H4 (cell line): ENCODE measurements at places on chromosomes 16 and 17. TPM values are rescaled to one million over a fixed set of nuclear protein-coding genes. Genes with fewer than 3 reads are reported as not detected.

Gene NGFR
- total RNA-seq, result 0.37 TPM in 2 replicates

Gene ATP2A3
- 0.04 TPM in 1 of 2 replicates, not detected in the other for total RNA-seq

Gene HOXB13
- total RNA-seq, result 3.3 and 3.8 TPM in 2 replicates

Gene TMED6
- not detected in 2 replicates for total RNA-seq

Gene OTOP3
- not detected in 2 replicates for total RNA-seq

Gene BRIP1
- total RNA-seq, result 11.3 and 14.6 TPM in 2 replicates

Gene ODAD4
- total RNA-seq, result 1.2 and 1.4 TPM in 2 replicates

Gene GSDMA
- not detected in 2 replicates for total RNA-seq

Gene NATD1
- 0.21 and 0.81 TPM in 2 replicates for total RNA-seq

GRCh38 chr17:68197091-68197996 is 50.5 kb upstream of the AMZ2 start:
- DNase-seq, result no peak

GRCh38 chr16:57810197-57811031 is 8.1 kb upstream of the KIFC3 start:
- DNase-seq, result peak; percentile 98

DNA sequence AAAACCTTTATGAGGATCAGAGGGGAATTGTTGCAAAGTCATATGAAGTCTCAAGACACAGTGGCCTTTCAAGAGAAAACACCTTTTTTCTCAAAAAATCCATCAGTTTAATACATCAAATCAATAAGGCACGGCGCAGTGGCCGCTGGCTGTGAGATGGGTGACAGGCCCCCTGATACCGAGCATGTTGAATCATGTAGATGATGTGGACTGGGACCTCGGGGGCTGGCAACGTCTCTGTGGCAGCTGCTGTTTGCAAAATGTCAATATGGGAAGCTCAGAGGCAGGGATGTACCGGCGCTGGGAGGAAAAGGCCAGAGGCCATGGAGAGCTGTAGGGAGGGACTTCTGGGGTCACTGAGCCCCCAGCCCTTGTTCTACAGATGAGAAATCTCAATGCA is 169.1 kb downstream of the GSG1L start:
- no peak for DNase-seq

GRCh38 chr17:56809106-56809819 is 24.5 kb downstream of the C17orf67 start:
- DNase-seq, result no peak

- DNase-seq, result no peak
Observed at GRCh38 chr16:55479430-55480140, 587 bp downstream of the MMP2 start.

DNA sequence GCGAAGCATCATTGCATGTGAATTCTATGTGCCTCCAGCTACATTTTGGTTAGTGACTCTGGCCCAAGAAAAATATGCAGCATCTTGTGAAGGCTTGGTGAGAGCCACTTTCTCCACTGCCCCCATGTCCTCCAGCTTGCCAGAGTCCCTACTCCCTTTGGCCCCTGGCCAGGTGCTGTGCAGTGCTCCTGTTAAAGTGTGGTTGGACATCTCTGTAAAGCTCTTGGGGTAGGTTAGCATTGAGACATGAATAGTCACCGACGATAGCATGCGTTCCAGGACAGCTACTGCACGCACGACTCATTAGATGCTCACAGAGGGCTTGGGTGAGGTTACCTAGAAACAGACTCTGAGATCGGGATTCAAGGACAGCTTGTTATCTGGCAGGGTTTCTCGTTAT is 48.6 kb downstream of the FOXL1 start:
- no peak for DNase-seq

GRCh38 chr16:56346131-56346890 is 79.0 kb downstream of the AMFR start:
- DNase-seq, result no peak

DNA sequence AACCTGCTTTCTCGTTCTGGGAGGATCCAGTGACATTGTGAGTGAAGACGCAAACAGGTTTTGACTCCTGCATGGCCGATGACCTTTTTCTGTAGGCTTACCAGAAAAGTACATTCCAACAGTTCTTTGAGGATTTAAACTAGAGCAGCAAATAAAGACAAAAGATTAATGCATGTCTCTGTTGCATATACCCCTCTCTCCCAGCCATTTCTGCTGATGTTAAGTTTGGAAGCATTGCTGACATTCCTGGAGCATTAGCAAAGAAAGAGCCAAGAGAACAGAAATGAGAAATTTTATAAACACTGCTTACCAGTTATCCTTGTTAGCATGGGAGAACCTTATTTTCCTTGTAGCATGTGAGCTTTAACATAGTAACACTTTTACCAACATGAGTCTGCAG is 49.3 kb downstream of the SIAH1 start:
- no peak for DNase-seq

- DNase-seq, result no peak
Observed at GRCh38 chr16:14955546-14956231, 18.4 kb downstream of the NPIPA1 start.

DNA sequence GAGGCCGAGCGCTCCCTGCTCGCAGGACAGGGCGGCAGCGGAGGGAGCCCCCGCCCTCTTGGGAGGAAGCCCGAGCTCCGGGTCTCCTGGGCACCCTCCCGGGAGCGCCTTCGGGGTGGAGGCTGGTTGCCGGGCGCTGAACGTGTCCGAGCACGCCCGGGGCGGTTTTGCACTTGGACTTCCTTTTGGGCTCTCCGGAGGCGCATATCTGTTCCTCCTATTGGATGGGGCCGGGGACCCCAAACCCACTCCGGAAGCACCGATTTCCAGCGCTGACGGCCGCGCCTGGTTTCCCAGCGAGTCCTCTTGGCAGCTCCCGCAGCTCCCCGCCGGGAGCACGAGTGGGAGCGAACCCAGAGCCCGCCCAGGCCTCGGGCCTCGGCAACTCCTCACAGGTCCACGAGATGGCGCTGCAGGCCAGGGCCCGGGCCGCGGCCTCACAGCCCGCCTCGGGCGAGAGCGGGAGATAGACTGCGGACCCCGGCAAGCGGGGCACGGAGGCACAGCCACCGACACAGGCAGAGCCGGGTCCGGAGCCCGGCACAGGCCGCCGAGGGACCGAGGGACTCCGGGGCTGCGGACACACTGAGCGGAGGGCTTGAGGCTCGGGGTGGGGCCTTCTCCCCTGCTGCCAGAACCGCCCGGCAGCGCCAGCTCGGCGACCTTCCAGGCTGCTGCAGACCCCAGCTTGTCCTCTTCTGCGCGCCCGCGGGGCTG is 12.7 kb downstream of the TBX2 start:
- no peak for DNase-seq

DNA sequence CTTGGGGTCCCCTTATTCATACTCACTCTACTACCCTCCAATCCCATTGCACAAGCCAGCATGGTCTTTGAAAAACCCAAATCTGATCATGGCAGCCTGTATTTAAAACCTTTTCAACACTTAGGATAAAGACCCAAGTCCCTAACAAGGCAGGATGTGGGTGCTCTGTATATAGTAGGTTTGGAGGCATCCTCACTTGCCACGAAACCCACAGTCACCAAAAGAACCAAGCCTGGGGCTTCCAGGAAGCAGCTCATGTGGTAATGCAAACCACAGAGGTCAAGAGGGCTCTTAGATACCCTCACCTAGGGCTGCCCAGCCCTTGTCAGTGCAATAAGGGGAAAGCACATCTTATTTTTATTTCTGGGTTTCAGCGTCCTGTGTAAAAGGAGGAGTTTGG is 218.6 kb upstream of the ASIC2 start:
- DNase-seq, result no peak

DNA sequence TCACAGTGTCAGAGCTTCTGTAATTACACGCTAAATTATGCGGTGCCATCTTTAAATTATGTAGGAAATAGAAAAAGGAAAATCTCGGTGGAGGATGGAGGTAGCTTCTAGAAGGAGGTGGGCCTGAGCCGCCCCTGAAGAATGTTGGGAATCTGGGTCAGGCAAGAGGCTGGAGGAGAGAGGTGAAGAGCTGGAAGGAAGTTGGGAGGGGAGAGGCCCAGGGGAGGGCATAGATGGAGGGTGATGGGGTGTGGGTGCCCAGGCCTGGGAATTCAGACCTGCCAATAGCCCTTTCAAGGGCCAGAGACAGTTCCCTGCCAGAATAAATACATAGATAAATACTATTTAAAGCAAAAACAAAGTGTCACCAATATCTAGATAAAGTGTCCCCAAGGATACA is 415.0 kb upstream of the HSBP1 start:
- no peak for DNase-seq

DNA sequence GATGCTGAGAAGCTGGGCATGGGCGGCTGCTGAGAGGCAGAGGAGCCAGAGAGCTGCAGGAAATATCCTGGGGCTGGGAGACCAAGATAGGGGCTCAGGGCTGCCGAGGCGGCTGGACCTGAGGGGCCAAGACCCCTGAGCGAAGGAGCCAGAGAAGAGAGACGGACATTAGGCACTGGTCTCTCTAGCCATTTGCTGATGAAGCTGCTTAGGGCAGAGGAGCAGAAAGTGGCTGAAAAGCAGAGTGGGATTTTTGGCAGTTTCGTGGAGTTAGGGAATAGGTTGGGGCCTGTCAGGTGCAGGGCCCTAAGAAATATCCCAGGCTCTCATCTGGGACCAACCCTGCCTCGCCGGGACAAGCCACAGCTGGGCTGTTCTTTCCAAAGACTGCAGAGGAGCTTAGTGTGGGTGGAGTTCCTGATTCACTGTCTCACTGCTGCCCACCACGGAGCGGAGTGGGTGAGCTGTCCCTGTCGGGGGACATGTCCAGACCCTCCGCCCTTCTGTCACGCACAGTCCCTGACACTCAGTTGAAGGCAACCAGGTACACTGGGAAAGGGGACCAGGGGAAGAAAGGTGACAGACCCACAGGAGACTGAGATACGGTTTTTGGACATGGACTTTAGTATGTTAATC is 11.3 kb upstream of the DNASE1 start:
- no peak for DNase-seq

- peak; percentile 70 for DNase-seq
Observed at GRCh38 chr17:17063546-17064122, 21.4 kb downstream of the MPRIP start.

DNA sequence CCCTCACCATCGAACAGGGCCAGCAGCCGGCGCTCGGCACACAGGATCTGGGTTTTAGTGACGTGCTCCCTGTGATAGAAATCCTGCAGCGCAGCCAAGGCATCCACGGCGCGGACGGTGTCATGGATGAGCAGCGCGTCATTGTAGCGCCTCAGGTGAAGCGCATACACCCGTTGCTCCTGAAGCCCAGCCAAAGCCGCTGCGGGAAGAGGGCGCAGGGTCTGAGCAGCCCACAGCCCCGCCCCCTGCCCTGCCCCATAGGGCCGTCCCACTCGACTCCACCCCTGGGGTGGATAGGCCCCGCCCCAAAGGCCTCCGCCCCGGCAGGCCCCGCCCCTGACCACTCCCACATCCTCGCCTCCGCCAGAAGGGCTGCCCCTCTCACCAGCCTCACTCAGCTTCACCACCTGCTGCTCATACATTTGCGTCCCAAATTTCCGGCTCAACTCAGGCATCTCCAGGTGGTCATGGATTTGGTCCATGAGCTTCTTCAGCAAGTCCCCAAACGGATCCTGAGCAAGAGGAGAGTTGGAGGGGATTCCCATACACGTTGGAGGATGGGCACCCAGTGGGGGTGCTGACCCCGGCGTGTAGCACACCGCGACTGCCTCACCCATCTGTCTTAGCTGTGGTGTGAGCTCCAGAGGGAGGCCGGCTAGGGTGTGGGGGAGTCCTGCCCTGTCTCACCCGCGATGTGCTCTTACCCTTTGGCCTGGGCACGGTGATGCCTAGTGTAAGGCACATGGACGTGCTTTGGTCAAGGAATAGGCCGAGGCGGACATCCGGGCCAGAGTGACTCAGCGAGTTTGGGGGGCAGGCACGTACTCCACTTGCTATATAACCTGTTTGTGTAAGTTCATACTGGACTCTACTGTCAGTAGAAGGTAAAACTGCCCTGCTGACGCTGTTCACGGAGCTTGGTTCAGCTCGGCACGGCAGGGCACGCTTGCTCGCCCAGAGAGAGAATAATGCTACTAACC is 4.6 kb downstream of the DHX58 start:
- DNase-seq, result no peak

- no peak for DNase-seq
Observed at GRCh38 chr17:73363442-73364154, 51.8 kb upstream of the CDC42EP4 start.

DNA sequence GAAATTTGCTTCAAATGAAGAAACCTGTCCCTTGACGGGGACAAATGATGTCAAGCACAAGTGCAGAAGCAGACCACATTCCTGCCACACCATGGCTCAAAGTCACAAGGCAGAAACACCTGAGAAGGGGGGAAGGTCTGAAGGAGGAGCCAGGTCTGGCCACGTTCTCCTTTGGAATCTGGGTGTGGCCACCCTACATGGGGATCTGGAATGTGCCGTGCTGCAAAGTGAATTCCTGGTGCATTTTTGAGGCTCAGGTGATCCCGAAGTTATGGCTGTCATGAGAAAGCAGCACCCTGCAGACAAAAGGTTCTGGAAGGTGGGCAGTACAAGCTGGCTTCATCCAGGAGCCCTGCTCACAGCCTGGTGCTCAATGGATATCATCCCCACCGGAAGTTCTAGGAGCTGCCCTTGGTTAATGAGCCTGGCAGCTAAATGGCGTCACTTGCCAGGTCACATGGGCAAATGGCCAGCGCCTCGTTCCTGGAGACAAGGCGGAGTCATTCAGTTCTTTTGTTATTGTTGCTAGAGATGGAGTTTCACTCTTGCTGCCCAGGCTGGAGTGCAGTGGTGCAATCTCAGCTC is 20.1 kb upstream of the ADCY9 start:
- DNase-seq, result peak; percentile 73

- no peak for DNase-seq
Observed at GRCh38 chr16:4101421-4102219, 14.6 kb downstream of the ADCY9 start.

DNA sequence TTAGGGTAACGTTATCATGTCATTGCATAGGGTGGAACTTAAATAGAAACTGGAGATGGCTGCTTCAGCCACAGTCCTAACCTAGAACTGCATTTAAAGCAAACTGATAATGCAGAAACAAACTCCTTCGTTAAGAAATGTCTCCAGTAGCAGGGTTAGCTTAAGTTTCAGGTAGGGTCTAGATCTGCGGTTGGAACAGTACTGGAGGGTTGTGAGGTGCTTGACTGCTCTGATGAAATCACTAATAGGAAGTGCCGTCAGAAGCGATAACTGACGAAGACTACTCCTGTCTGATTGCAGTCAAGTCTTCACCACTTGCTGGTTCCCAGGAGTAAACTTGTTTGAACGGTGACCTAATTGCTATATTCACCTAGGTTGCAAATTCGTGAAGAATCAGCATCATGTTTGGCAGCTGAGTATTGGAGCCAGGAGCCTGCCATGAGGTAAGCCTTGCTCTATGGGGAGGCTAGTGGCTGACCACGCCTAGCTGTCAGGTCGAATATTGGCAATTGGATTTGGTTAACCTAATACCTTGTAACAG is 24.5 kb downstream of the TRPV2 start:
- no peak for DNase-seq

GRCh38 chr16:88706965-88707826 is 893 bp downstream of the CTU2 start:
- DNase-seq, result no peak

DNA sequence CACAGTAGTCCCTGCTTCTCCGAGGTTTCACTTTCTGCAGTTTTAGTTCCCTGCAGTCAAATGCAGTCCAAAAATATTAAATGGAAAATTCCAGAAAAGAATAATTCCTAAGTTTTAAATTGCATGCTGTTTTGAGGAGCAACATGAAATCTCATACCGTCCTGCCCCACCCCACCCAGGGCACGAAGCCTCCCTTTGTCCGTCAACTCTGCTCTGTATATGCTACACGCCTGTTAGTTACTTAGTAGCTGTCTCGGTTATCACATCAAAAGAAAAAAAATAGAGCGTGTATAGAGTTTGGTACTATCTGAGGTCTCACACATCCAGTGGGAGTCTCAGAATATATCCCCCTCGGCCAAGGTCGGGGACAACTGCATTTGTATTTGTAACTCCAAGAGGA is 129.4 kb upstream of the NOL11 start:
- no peak for DNase-seq
